ENCODE measurements at places on chromosomes 3 and 15.

DNA sequence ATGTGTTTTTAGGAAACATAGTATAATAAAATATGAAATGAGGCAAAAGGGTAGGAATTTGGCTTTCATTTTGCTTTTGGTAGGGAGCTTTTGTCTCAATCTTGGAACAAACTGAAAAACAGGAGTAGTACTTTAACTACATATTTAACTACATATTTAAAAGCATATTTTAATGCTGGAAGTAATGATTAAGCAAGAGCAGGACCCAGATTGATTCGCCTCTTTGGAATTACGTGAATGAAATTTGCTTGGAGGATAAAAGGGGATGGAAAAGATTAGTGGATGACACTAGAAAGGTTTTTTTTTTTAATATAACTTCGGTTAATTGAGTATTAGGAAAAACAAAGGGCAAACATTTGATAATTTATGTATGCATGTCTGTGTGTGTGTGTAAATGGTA, 11.2 kb upstream of the TMEM212 start:
- DNase-seq, result no peak

DNA sequence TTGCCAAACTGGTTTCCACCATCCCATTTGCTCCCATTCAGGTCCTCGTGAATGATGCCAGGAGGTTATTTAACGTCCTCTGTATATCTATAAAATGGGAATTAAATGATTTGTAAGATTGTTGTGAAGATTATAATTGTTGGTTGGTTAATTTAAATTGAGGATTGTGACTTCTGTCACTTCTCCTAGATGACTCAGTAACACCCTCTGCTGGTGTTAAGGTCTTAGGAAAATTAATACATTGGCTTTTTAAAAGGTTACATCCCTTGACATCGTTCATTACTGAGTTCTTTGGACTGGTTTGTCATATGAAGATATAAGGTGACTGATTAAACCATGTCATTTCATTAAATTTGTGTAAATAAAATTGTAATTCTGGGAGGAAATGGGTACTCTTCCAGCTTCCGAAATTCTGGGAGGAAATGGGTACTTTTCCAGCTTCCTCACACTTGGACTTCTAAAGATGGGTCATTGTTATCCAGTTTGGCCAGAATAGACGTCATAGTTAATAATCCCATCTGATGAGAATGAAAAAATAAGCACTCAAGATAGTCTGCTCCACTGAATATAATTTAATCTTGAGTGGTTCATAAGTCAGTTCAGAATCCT, 33.3 kb upstream of the PAQR5 start:
- peak; percentile 36 for DNase-seq

DNA sequence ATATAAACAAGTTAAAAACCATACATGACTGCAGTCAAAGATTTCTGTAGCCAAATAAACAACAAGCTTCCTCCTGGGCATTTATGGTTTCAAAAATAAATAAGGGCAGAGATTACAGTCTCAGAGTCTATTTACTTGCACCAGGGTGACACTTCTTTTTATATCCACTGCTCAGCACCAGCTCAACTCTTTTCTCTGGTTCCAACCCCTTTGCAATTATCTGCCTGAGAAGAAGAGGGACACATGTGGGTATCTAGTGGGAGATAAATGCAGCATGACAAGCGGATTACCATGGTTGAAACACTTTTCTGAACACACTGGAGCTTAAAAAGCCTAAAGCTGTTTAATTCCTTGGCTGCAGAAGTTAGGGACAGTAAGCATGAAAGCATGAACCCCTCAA, 311.5 kb downstream of the CNTN3 start:
- DNase-seq, result no peak

DNA sequence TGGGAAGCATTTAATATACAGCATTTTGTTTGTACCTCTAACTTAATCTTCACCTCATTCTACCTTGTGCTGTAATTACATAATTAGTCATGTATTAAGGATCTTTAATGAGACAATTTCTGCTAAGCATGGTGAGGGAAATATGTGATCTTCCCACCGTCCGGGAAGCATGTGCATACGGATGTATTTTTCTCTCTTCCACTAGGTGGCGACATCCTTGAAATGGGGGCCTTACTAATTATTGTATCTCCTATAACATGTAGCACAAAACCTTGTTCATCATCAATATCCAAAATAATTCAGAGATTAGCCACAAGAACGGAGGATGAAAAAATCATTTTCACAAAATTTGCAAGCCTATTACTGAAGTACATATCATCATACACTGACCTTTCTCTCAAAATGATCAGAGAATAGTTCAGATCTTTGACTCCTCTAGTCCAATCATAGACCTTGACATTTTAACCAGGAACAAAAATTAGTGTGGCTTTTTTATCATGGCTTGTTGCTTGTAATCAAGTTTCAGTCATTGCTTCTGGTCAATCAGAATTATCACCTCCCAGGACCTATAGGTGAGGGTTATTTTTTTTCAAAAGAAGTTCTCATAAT, 148.9 kb upstream of the GBE1 start:
- peak; percentile 71 for DNase-seq

GRCh38 chr15:91873138-91873536, 19.6 kb downstream of the SLCO3A1 start:
- DNase-seq, result no peak

GRCh38 chr15:92576597-92577200, 78.9 kb downstream of the FAM174B start:
- DNase-seq, result no peak

DNA sequence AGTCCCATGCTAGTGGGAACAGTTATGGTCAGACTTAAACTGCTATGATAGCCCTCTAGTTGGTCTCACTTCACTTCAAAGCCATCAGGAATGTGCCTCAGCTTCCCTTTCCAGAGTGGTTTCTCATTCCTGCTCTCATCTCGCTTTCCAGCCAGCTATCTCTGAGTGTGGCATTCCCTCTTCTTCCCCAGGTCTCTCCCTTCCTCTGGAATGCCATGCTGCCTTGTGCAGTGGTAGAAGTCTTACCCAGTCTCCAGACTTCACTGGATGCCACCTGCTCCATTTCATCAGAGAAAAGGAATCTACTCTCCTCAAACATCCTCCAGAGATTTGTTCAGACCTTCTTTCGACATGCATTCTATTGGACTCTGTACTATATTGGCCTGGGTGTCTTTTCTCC, 83.0 kb downstream of the AGBL1 start:
- DNase-seq, result no peak

DNA sequence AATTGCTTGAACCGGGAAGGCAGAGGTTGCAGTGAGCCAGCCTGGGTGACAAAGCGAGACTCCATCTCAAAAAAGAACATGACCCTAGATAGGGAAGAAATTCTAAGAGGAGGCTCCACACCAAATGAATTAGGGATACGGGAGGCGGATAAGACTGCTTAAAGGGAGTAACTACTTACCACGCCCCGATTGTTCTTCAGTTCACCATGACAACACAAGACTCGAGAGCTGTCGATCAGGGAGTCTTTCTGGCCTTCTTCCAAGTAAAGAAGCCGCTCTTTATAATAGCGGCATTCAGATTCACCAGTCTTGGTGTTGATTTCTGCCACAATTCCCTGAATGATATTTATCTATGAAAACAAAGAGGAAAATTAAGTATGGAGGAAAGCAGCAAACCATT, 53.9 kb upstream of the TASOR start:
- no peak for DNase-seq

DNA sequence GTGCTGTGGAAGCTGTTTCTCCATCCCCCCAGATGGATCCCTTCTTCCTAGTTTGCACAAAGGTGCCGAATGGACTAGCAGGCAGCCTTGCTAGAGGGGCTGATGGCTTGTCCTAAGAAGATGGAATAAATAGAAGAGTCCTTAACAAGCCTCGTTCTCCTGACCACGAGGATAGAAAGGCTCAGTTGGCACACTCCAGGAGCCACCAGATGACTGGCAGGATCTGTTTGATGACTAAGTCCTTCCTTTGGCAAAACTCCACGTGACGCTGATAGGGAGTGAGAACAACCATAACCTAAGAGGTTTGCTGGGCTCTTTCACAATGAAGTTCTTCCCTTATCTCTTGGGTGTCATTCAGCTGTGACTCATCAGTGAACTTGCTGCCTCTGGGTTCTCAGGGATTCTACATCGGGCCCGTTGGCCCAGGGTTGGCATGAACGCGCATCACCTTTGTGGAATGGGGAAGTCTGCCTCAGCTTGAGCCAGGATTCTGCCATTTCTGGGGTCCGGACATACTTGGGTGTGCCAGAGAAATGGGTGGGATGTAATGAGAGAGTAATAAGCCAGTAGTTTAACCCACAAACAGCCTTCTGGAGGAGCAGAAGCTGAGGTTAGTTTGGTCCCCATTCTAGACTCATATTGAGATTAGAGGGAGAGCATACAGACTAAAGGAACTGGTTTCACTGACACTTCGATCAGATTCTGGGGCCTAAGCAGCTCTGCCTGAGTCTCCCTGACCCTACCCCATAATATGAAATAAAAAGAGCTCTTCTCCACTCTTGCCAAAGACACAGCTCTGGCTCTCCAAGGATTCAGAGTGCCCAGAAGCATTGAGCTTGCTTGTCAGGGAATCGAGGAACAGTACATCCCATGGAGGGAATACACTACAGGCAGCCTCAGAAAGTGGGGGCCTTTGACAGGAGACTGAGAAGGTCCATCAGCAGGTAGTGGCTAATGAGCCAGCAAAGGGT, 2.0 kb upstream of the MELTF start:
- DNase-seq, result no peak

GRCh38 chr3:3109407-3110298, 521 bp downstream of the IL5RA start:
- DNase-seq, result no peak

DNA sequence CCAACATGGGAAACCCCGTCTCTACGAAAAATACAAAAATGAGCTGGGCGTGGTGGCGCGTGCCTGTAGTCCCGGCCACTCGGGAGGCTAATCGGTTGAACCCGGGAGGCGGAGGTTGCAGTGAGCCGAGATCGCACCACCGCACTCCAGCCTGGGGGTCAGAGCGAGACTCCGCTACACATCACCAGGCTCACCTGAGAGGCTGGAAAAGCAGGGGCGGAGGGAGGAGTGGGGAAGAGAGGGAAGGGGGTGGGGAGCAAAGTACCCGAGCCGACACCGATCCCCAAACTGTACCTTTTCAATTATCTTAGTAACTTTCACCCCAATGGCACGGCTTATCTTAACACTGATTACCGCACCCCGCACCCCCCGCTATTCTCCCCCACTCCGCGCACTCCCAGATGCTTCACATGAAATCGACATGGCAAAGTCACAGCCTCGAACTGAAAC, 46.4 kb upstream of the SYNM start:
- no peak for DNase-seq

DNA sequence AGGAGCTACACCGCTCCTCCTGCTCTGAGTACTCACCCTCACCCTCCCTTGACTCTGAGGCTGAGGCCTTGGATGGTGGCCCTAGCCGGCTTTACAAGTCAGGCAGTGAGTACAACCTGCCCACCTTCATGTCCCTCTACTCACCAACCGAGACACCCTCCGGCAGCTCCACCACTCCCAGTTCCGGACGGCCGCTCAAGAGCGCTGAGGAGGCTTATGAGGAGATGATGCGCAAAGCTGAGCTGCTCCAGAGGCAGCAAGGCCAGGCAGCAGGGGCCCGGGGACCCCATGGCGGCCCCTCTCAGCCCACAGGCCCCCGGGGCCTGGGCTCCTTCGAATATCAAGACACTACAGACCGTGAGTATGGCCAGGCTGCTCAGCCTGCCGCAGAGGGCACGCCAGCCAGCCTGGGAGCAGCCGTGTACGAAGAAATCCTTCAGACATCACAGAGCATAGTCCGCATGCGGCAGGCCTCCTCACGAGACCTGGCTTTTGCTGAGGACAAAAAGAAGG, 21.2 kb upstream of the APEH start:
- DNase-seq, result no peak

DNA sequence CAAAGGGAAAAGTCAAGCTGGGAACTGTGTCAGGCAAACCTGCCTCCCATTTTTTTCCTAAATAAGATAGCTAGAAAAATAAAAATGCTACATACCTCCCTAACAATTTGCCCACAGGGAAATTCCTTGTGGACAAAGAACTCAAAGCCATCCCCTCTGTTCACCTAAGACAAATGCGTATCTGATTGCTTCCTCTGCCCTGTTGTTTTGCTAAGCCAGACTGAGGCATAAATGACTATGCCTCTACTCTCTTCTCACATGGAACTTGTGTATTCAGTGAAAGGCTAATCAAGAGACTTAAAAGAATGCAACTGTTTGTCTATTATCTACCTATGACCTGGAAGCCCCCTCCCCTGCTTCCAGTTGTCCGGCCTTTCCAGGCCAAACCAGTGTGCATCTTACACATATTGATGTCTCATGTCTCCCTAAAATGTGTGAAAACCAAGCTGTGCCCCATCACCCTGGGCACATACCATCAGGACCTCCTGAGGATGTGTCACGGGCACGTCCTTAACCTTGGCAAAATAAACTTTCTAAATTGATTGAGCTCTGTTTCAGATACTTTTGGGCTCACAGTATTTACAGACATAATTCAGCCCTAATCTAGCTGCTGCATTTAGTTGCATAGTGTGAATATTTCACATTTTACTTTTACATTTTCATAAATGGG, 15.8 kb downstream of the CHD2 start:
- DNase-seq, result no peak

DNA sequence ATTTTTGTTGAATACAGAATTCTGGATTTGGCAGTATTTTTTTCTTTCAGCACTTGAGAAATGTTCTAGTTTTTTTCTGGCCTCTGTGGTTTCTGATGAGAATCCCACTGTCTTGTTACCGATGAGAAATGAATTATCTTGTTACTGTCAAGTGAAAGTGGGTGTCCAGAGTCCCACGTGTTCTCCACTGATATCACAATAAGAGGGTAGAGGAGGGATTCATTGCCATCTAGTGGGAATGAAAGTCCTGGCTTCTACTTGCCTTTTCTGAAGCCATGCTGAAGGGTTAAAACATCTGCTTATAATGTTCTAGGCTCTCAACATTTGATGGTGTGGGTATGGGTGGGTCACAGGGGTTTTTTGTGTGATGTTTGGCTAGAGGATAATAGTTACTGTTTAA, 66.1 kb downstream of the SEC22A start:
- no peak for DNase-seq

DNA sequence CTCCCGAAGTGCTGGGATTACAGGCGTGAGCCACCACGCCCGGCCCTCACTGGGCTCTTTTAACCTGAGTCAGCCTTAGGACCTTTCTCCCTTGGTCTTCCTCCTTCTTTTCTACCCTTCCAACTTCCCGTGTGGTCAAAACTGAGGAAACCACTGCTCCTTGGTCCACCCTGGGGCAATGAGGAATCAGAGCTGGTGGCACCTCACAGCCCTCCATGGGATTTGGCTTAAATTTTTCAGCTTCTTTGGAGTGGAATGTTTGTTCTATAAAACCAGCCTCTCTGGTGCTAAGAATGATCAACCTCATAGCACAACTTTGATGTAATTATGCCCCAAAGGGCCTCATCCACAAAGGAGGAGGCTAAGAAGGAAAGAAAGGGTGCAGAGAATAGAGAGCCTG, 76.6 kb upstream of the CFAP20DC start:
- no peak for DNase-seq

Data from AML-193 (cell line).